Activated naive CD4-positive, alpha-beta T cell treated with anti-CD3 and anti-CD28 coated beads, Interleukin-2, amount 50 U/mL, for 16 hours (primary cell): ENCODE measurements at places on chromosomes 3 and 15.

GRCh38 chr3:41202834-41203345 lies 3.6 kb downstream of the CTNNB1 start:
- no peak for DNase-seq

DNA sequence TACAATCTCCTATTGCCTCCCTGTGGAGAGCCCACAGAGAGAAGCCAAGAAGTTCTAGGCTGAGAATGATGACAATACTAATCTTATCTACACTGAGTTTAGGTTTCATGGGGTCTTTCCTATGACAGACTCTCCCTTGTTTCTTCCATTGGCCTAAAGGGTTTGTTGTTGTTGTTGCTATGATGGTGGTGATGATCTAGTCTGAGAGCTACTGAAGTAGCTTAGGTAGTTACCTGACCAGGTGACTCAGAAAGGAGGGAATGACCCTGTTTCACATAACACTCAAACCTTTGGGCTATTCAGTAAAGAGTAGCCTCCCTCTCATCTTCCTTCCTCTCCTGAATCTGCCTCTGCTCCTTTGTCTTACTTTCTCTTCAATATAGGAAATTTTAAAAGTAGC lies 170.2 kb downstream of the GMNC start:
- no peak for DNase-seq

DNA sequence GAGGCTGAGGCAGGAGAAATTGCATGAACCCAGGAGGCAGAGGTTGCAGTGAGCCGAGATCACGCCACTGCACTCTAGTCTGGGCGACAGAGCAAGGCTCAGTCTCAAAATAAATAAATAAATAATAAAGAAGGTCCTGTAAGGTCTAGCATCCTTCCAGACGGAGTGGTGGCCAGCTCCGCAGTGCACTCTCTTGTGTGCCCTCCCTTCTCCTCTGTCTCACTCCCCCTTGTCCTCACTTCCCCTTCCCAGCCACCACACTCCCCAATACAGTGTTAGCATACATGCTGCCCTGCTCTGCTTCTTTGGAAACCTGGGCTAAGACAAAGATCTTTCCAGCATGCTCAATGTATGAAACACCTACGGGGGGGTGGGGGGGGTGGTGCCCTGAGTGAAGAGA lies 3.4 kb upstream of the CLN6 start:
- no peak for DNase-seq

- DNase-seq, result no peak
Measured at GRCh38 chr15:93428150-93428549, 339.1 kb upstream of the RGMA start.

DNA sequence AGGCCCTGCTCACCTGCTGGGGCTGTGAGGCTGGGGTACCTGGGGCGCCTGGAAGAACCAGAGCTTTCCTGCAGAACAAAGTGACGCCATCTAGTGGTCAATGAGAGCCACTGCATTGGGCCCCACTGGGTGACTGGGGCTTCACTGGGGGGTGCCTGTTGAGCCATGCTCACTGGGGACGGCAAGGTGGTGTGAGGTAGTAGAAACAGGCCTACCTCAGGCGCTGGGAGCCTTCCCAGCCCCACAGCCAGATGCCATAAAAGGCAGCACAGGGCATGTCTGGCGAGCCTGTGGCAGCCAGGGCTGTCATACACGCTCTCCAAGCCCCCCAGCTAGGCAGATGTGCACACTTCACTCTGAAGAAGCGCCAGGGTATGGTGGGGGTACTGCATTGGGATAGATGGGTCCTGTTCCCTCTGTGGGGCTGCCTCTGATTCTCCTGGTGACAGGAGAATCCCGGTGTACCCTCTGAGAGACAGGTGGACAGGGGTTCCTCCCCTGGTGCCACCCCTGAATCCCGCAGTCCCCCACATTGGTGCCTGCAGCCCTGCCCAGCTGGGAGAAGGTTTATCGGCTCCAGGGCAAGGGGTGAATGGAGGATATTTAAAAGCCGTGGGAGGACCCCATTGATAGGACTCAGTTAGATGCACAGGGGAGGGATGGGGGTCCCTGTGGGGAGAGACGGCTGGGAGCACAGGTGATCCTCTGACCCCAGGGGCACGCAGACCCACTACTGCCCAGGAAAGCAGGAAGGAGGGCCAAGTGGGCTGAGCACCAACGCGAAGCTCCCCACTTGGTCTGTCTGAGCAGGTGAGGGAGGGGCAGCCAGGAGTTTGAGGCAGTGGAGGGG lies 178.8 kb downstream of the NSMCE3 start:
- peak; percentile 54 for DNase-seq

DNA sequence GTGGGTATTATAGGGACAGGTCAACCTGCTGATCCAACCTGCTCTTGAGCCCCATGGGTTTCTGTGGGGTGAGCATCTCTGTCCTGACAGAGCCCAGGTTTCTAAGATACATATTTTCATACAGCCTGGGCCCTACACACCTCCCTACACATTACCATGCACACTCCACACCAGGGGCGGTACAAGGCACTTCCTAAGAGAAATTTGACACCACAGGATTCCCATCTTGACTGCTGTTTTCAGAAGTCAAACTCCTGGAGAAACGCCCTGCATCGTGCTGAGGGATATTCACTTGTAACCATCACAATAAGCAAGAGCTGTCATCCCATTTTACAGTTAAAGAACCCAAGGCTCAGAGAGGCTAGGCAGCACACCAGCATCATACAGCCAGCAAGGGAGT lies 50.1 kb downstream of the NUP210 start:
- DNase-seq, result no peak
